Esophagus squamous epithelium (tissue), 5 donors: ENCODE measurements at places on chromosomes 1 and 21. TPM values are rescaled to one million over a fixed set of nuclear protein-coding genes. Genes with fewer than 3 reads are reported as not detected.

Gene SFPQ
- 99.6 TPM for total RNA-seq

Gene E2F2
- 16.9 TPM for total RNA-seq

Gene RIMS3
- 1.2 TPM for total RNA-seq

Gene SLC9C2
- total RNA-seq, result not detected

GRCh38 chr1:182629499-182630096 is 25.4 kb upstream of the RGS16 start:
- H3K27me3 ChIP-seq, result no peaks in the 10 kb centered on the region
- H3K4me3 ChIP-seq, result no peak overlapping the region
- DNase-seq, result no peak

DNA sequence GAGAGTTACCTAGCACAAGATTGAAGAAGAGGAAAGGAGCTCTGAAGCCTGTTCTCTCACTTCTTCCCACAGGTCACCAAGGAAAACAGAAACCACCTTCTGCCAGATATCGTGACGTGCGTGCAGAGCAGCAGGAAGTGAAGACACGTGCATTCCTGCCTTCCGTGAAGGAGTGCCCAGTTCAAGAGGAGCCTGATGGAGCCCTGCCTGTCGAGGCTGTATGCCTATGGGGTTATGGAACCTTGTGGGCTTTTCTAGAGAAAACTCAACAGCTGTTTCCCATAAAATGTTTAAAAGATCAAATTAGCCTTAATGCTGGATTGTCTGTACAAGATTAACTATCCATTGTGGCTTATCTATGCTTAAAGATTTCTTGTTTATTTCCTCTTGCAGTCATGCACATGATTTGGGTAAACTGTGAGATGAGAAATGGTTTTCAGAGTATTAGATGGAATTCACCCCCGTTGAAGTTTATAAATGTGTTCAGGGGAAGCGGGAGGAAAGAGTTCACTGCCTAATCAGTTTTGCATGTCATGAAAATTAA is 27.8 kb downstream of the NTPCR start:
- H3K27ac ChIP-seq, result no peak overlapping the region
- peaks cover 7% of the 10 kb centered on the region for H3K36me3 ChIP-seq
- no peak overlapping the region for H3K4me3 ChIP-seq
- no peaks in the 10 kb centered on the region for H3K4me1 ChIP-seq

GRCh38 chr1:208300084-208300770 is 56.0 kb upstream of the PLXNA2 start:
- no peaks in the 10 kb centered on the region for H3K36me3 ChIP-seq
- H3K27ac ChIP-seq, result no peak overlapping the region
- peaks cover 20% of the 10 kb centered on the region for H3K4me1 ChIP-seq
- H3K27me3 ChIP-seq, result no peaks in the 10 kb centered on the region
- no peak overlapping the region for H3K4me3 ChIP-seq
- DNase-seq, result no peak

Gene KLHDC7A
- 0.48 TPM for total RNA-seq

Gene GSTM5
- total RNA-seq, result not detected

- no peak for DNase-seq
- peaks cover 27% of the 10 kb centered on the region for H3K27me3 ChIP-seq
- no peak overlapping the region for H3K27ac ChIP-seq
- H3K36me3 ChIP-seq, result no peaks in the 10 kb centered on the region
- no peak overlapping the region for H3K4me3 ChIP-seq
- peaks cover 39% of the 10 kb centered on the region for H3K4me1 ChIP-seq
These were observed 127.4 kb upstream of the DPYD start for GRCh38 chr1:98048244-98048643.

DNA sequence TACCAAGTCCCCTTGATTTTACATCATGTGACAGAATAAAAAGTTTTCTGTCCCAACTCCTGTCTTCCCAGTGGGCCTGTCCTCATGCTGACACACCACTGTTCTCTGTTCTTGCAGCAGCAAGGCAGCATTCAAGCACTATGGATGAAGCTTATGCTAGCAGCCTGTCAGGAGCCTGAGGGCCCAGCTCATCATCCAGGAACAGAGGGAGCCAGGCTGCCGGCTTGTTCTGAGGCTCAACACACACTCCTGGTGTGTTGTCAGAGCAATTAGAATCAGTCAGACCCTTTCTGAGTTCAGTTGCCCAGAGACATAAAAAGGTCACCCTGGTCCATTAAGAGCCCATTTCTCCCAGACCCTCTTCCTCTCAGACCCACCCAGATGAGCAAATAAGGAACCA is 282.9 kb downstream of the SEC16B start:
- H3K27me3 ChIP-seq, result no peaks in the 10 kb centered on the region
- no peaks in the 10 kb centered on the region for H3K4me1 ChIP-seq
- no peak overlapping the region for H3K4me3 ChIP-seq
- H3K36me3 ChIP-seq, result no peaks in the 10 kb centered on the region

DNA sequence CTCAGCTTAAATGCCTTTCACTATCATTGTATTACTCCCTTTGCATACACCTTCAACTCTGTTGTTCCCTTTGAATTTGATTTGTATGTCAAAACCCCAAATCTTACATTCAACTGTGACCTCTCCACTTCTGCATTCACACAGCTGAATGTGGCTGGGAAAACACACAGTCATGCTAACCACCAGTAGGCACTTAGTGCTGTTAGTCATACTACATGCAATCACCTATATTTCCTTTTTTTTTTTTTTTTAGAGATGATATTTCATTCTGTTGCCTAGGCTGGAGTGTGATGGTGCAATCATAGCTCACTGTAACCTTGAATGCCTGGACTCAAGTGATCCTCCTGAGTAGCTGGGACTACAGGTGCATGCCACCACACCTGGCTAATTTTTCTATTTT is 16.2 kb downstream of the BTBD8 start:
- no peaks in the 10 kb centered on the region for H3K4me1 ChIP-seq
- H3K36me3 ChIP-seq, result no peaks in the 10 kb centered on the region
- no peak for DNase-seq
- H3K4me3 ChIP-seq, result no peak overlapping the region

DNA sequence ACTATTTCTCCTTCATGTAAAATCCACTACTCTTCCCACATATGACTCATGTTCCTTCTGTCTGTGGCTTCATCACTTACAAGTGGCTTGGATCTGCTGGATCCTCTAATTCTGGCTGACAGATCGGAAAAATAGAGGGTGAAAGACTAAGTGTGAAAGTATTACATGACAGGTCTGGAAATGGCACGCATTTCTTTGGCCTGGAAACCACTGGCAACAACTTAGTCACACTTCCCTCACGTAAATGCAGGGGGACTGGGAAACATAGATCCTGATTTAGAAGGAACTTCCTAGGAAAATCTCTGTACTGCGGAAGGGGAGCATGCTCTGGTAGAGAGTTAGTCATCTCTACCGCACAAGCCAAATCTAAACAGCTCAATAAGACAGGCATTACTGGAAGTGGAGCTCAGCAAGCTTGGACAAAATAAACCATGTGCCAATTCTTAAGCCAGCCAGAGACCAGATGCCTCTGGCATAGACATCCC is 305.4 kb upstream of the PTBP2 start:
- H3K4me1 ChIP-seq, result peaks cover 49% of the 10 kb centered on the region
- no peaks in the 10 kb centered on the region for H3K36me3 ChIP-seq
- no peak for DNase-seq
- H3K4me3 ChIP-seq, result no peak overlapping the region

- H3K27me3 ChIP-seq, result no peaks in the 10 kb centered on the region
- no peak overlapping the region for H3K27ac ChIP-seq
- no peak overlapping the region for H3K4me3 ChIP-seq
- DNase-seq, result no peak
- H3K36me3 ChIP-seq, result no peaks in the 10 kb centered on the region
These were observed 520.5 kb downstream of the SMYD3 start for GRCh38 chr1:245986404-245987218.

Gene SH2D1B
- total RNA-seq, result 0.66 TPM

Gene NEK2
- total RNA-seq, result 2.4 TPM

Gene RYR2
- 4.6 TPM for total RNA-seq

DNA sequence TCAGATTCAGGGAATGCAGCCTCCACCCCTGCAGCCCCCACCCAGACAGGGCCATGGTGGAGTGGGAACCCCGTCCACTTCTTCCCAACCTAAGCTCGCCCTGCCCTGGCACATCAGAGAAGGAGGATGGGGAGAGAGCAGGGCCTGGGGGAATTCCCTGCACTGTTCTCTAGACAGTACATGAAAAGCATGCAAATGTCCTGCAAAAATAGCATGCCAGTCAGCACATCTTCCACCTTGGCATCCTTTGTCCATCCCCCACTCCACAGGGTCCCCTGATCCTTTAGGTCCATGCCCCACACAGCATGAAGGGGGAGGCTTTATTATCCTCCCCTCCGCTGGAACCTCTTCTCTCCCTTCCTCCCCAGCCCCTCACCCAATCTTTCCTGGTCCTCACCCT is 35.0 kb upstream of the RD3 start:
- no peak overlapping the region for H3K4me3 ChIP-seq
- no peaks in the 10 kb centered on the region for H3K4me1 ChIP-seq
- no peak for DNase-seq
- H3K27ac ChIP-seq, result no peak overlapping the region
- no peaks in the 10 kb centered on the region for H3K27me3 ChIP-seq

GRCh38 chr21:35563885-35564451 is 496.4 kb downstream of the SETD4 start:
- no peaks in the 10 kb centered on the region for H3K4me1 ChIP-seq
- H3K27me3 ChIP-seq, result no peaks in the 10 kb centered on the region
- no peak overlapping the region for H3K4me3 ChIP-seq
- no peak for DNase-seq
- no peaks in the 10 kb centered on the region for H3K36me3 ChIP-seq

- H3K27ac ChIP-seq, result no peak overlapping the region
- H3K4me3 ChIP-seq, result no peak overlapping the region
- no peaks in the 10 kb centered on the region for H3K36me3 ChIP-seq
- H3K27me3 ChIP-seq, result no peaks in the 10 kb centered on the region
These were observed 7.4 kb upstream of the ERICH3 start for GRCh38 chr1:74681001-74681400.

DNA sequence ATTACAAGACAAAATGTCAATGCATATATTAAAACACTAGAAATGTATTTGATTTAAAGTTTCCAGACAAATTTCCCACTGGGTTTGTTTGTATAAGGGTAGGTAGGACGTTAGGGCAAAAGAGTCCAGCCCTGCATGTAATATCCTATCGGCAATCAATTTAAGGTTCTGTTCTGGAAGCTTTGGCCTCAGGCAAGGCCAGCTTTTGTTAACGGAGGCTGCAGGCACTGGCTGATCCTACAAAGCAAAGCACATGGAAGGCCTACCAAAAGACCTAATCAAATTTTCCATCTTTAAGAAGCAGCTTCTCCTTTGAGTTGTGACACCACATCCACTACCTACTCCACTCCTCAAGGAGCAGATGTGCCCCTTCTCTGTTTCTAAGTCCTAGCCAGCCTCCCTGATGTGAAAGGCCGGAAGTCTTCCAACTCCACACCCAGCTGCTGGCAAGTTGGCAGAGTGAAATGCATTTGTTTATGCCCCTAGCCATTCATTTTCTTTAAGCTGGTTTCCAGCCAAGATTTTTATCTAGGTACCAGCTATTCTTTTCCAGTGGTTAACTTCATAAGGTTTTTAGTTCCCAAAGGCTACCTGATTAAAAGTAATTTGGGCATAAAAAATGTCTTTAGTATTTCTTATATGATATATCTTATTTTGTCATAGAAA is 452.6 kb downstream of the PTBP2 start:
- H3K36me3 ChIP-seq, result no peaks in the 10 kb centered on the region
- H3K27ac ChIP-seq, result no peak overlapping the region
- no peaks in the 10 kb centered on the region for H3K27me3 ChIP-seq
- no peak overlapping the region for H3K4me3 ChIP-seq

DNA sequence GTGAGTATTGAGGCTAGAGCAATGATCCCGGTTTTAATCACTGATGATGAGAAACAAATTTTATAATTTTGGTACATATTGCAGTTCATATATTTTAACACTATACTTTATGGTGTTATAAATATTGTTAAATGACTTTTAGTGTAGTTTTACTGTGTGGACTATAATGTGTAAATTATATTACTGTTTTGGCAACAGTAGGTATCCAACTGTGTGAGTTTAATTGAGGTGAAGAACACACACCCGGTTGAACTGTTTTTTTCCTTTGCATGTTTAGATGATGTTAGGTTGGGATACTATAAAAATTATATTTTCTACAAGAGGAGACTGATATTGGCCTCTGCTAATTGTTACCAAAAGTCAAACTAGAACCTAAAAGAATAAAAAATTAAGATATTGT is 166.5 kb downstream of the SDCCAG8 start:
- H3K27ac ChIP-seq, result no peak overlapping the region
- no peaks in the 10 kb centered on the region for H3K4me1 ChIP-seq
- H3K4me3 ChIP-seq, result no peak overlapping the region
- H3K36me3 ChIP-seq, result no peaks in the 10 kb centered on the region
- no peak for DNase-seq

Gene ICOSLG
- total RNA-seq, result 2.4 TPM

Gene LRP8
- total RNA-seq, result 15.3 TPM

DNA sequence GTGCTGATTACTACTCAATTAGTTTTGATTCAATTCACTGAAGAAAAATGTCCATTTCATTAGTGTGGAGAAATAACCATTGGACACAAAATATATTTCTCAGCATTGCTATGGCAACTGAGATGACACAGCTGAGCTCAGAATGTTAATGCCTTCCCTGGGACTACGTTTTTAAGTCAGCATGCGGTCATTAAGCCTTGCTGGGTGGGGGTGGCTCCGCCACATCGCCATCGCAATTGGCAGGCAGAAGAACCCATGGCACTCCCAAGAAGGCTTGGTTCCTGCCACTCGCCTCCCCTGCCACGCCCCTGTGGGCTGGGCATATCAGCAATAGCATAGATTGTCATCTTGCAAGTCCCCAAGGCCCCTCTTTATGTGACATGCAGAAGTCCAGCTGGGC is 256.7 kb upstream of the CAMK1G start:
- no peak for DNase-seq
- peaks cover 5% of the 10 kb centered on the region for H3K4me1 ChIP-seq
- no peak overlapping the region for H3K4me3 ChIP-seq
- H3K36me3 ChIP-seq, result no peaks in the 10 kb centered on the region

Gene SLAMF9
- 0.92 TPM for total RNA-seq

DNA sequence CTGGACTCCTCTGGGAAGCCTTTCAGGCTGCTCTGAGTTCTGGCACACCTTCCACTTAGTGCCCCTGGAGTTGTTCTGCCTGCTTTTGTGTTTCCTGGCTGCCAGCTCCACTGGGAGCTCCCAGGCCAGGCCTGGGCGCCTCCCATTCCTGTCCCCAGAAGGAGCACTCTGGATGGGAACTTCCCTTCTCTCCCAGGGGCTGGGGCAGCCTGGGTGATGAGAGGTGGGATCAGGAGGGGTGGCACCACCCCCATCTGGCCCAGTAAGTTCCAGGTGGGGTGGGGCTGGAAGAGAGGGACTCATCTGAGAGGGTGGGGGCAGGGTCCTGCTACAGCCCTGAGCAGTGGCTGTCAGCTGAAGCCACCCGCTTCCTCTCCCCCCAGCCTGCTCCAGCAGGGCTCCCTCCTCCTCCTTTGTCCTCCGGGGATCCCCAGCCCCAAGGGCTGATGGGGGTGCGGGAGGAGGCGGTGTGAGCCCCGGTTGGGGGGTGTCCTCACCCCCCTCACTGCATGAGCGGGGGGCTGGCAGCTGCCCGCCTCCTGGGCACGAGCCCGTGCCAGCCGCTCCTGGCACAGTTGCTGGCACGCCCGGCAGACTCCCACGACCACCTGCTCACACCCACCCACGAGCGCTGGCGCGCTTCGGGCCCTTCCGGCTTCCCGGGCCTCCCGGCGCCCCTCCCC is 4.7 kb downstream of the FOXO6 start:
- DNase-seq, result no peak
- H3K27me3 ChIP-seq, result peaks cover 12% of the 10 kb centered on the region
- peaks cover 23% of the 10 kb centered on the region for H3K4me1 ChIP-seq
- H3K4me3 ChIP-seq, result peak overlapping the region; percentile 50
- H3K36me3 ChIP-seq, result no peaks in the 10 kb centered on the region
- H3K27ac ChIP-seq, result no peak overlapping the region

Gene OSCP1
- 2.4 TPM for total RNA-seq

GRCh38 chr1:77876884-77877283 is 11.5 kb upstream of the NEXN start:
- DNase-seq, result no peak
- no peak overlapping the region for H3K4me3 ChIP-seq
- H3K27ac ChIP-seq, result no peak overlapping the region
- H3K4me1 ChIP-seq, result no peaks in the 10 kb centered on the region
- no peaks in the 10 kb centered on the region for H3K36me3 ChIP-seq

Gene IGSF21
- 2.7 TPM for total RNA-seq
